Activated CD4-positive, alpha-beta T cell treated with anti-CD3 and anti-CD28 coated beads for 24 hours (primary cell): ENCODE measurements at places on chromosomes 11 and 22.

DNA sequence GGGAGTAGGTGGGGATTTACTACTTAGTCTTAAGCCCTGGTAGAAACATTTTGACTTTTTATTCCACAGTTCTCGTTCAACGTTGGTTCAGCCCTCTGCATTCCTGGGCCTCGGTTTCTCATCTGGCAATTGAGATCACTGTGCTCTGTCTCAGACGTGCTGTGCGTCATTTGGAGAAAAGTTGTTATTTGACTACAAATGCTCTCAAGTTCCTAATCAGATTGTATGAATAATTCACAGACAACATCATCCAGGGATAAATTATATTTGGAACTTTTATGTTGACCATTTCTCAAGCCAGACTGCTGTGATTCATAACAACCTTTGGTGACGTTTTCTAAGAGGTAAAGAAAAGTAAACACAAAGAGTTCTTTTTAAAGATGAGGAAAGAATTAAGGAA is 69.2 kb downstream of the BLID start:
- DNase-seq: no peak

DNA sequence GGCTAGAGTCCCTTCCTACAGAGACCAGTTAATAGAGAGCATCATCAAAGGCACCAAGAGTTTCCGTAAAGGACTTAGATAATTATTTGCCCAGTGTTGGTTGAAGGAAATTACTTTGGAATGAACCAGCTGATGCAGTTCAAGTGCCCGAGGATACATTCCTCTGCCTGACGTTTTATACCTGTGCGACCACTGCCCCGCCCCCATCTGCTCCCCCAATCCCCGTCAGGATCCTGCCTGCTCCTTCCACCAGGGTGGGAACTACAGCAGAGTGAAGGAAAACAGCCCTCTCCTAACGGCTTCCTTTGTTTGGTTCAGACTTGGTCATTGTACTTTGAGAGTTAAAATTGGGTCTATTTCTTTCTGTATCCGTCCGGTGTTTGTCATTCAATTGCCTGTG is 761.5 kb downstream of the NTM start:
- no peak for DNase-seq

DNA sequence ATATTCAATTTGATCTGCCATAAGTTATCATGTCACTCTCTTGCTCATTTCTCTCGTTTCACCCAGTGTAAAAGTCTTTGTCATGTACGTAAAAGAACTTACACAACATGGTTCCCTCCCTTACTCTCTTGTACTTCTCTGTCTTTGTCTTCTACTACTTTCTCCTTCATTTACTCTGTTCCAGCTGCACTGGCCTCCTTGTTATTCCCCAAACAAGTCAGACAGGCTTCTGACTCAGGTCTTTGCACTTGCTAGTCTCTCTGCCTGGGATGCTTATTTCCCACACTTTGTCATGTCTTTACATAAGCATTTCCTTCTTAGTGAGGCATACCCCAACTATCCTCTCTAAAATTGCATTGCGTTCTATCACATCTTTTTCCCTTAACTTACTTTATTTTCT is 117.3 kb downstream of the CYP2R1 start:
- DNase-seq: no peak

DNA sequence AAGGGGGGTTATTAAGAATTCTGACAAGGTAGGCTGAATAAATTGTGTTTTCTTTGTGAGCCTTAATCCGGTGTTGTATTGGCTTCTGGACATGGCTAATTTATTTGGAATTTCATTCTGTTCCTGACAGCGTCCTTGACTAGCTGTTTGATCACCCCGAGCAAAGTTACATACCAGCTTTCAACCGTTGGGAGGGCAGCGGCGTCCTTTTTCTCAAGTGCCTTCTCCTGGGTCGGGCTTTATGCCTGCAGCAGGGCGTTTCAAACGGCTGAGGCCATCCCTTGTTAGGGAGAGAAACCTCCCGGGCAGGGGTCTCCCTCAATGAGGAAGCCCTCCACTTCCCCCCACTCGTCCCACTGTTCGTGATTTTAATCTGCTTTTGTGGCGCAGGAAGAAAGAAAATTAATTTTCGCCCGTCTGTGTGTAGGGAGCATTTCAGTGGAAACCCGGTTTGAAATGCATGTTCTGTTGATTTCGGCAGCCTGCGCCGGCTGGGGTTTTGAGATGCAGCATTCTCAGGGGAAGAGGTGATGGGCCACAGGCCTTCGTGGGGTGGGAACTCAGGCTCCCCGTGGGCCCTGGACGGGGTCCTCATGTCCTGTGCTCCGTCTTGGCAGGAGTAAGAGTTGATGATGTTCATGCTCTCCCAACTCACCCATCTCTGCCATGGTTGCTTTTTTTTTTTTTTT is 2.9 kb upstream of the SMIM38 start:
- no peak for DNase-seq

DNA sequence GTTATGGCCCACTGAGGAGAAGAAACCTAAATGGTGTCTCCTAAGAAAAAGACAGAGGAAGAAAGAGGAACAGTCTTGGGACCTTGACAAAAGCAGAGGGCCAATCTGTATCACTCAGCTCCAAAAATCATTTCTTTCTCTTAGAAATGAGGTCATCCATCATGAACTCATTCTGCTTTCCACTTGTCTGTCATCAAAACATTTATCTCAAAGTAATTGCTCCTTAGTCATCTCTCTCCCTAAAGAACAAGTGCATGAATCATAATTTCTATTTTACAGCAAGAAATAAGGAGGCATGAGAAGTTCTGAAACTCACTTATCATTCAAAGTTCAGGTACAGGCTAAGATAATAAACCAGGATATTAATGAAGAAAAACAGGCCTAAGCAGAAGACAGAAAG is 375.6 kb downstream of the KCNA4 start:
- DNase-seq: no peak

- DNase-seq: no peak
These were observed 4.5 kb downstream of the OR5B21 start for GRCh38 chr11:58503361-58503856.

DNA sequence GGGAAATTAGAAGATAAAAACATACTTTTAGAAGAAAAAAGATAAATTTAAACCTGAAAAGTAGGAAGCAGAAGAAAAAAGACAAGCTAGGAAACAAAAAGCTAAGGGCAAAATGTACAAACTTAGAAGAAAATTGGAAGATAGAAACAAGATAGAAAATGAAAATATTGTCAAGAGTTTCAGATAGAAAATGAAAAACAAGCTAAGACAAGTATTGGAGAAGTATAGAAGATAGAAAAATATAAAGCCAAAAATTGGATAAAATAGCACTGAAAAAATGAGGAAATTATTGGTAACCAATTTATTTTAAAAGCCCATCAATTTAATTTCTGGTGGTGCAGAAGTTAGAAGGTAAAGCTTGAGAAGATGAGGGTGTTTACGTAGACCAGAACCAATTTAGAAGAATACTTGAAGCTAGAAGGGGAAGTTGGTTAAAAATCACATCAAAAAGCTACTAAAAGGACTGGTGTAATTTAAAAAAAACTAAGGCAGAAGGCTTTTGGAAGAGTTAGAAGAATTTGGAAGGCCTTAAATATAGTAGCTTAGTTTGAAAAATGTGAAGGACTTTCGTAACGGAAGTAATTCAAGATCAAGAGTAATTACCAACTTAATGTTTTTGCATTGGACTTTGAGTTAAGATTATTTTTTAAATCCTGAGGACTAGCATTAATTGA is 1.0 kb downstream of the MALAT1 start:
- DNase-seq: no peak

GRCh38 chr11:103659206-103659618 is 377.2 kb upstream of the DDI1 start:
- DNase-seq: no peak

DNA sequence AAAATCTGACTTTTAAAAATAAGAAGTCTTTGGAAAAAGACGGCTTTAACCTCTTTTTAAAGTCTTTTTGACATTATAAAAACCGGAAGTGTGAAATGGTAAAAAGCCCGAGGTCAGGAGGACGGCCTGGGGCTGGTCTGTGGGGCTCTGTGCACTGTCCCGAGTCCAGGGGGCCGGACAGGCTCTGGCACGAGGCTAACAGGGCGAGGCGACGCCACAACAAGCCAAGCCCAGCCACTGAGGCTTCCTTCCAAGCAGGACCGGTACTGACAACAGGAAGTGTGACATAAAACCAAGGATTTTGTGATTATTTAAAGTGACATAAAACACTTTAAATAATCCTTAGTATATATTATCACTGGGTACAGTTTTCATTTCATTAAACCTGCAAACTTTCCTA is 39.2 kb downstream of the BRD1 start:
- no peak for DNase-seq

GRCh38 chr11:362642-363442 is 6.5 kb upstream of the B4GALNT4 start:
- no peak for DNase-seq

- DNase-seq: no peak
These were observed 3.3 kb upstream of the ADA2 start for GRCh38 chr22:17222503-17222902.

DNA sequence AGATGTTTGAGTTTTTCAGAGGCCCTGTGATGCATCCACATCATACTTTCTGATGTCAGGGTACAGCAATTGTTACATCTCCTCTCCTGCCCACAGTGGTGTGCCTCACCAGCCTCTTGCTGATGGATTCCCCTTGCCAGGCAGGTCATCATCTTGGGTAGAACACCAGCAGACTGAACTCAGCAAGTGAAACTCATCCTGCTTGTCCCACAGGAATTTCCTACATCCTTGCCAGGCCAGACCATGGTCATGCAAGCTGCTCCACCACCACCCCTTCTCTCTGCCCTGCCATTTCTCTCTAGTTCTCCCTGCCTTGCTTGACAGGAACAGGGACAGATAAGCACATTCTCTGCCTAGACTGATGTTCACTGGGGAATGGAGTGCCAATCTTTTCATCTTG is 85.9 kb downstream of the PAX6 start:
- no peak for DNase-seq

- DNase-seq: no peak
These were observed 124.5 kb downstream of the KCNQ1 start for GRCh38 chr11:2569321-2569721.

DNA sequence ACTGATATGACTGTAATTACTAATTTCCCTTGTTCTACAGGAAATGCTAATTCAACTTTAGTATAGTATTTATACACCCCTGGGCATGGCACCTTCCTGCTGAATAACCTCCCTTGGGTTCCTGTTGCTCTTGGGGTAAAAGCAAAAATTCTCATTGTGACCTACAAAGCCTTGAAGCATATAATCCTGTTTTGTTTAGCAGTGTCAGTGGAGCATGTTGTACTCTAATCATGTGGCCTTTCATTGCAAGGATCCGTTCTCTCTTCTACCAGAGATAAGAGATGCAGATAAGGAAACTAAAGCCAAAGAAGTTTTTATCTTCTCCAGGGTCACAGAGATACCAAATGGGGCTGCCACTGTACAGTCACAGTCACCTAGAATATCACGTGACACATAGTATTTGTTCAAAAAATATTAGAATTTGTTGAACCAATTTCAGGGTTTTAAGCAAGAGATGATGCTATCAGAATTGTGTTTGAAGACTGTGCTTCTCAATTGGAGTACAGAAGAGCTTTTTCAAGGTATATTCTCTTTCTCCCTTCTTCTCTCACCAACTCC is 25.1 kb downstream of the CSRP3 start:
- DNase-seq: no peak

GRCh38 chr11:12218909-12219308 is 108.5 kb downstream of the MICAL2 start:
- DNase-seq: no peak

DNA sequence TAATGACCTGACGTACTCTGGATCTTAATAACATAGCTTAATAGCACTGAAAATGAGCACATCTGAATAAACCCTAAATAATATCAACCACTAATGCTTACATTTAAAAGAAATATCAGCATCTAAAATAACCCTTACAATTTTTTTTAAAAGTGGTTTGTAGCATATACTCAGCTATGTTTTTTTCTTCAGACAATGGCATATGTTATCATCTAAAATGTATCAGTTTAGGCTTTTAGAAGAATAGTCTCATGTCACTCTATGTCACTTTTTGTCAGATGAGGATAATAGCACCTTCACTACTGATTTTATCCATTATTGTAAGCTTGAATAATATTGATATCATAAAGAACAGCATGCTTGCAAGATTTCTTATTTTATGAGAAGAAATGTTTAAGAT is 654.9 kb upstream of the ANO5 start:
- DNase-seq: no peak

- DNase-seq: no peak
These were observed 10.9 kb downstream of the ZMAT5 start for GRCh38 chr22:29755889-29756288.

GRCh38 chr11:78594814-78595213 is 20.1 kb upstream of the NARS2 start:
- no peak for DNase-seq

DNA sequence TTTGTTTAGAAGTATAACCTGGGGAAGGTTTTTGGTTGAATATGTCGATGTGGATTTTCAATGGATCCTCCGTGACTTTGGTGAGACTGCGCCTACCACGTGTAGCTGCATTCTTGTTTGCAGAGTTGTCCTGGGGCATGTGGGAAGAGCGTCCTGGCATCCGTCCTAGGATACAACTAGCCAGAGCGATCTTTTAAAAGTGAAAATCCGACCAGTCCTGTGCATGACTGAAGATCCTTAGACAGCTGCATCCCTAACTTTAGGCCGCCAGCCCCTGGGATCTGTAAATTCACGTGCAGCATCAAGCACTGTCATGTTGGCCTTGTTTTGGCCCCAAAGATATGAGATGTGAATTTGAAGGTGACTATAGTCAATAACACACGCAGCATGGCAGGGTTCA is 22.4 kb upstream of the THY1 start:
- DNase-seq: no peak

GRCh38 chr11:130612291-130612851 is 163.9 kb downstream of the ADAMTS15 start:
- DNase-seq: no peak

- DNase-seq: no peak
These were observed 1.3 kb upstream of the ZFTA start for GRCh38 chr11:63769714-63770455.

DNA sequence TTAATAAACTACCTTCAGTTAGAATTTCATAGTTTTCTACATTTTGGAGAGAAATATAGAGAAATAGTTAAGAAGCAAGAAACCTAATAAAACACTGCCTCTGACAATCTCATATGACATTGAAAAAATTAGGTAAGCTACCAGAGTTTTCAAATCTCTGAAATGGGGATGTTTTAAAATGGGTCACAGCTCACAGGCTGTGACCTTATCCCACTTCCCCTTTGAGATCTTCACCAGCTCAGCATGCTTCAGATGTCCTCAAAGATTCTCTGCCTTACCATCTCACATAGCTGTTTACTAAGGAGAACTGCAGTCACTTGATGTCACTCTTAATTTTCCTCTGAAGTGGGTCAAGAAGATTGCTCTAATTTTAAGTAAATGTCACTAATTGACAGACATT is 717.8 kb downstream of the JRKL start:
- no peak for DNase-seq

- DNase-seq: no peak
These were observed 36.0 kb downstream of the PHLDB1 start for GRCh38 chr11:118643142-118643994.
